ENCODE measurements at places on chromosomes 2 and 18.
A peak's percentile ranks its signal among the peaks of the same experiment; 100 is the strongest.

- no peak for DNase-seq
Observed at GRCh38 chr2:105571445-105571987, 172.7 kb upstream of the FHL2 start.

DNA sequence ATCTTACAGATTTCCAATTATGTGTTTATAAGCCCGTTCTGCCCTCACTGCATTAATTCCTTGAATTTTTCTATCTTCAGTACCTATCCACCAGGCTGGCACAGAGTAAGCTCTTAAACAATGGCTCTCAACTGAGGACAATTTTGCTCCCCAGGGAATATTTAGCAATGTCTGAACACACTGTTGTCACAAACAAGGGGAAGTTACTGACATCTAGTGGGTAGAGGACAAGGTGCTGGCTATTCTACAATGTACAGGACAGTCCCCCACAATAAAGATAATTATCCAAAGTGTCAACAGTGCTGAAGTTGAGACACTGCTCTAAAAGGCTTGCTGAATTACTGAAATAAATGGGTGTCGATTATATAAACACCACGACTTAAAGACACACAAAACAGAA is 5.0 kb downstream of the NDUFS1 start:
- no peak for DNase-seq

DNA sequence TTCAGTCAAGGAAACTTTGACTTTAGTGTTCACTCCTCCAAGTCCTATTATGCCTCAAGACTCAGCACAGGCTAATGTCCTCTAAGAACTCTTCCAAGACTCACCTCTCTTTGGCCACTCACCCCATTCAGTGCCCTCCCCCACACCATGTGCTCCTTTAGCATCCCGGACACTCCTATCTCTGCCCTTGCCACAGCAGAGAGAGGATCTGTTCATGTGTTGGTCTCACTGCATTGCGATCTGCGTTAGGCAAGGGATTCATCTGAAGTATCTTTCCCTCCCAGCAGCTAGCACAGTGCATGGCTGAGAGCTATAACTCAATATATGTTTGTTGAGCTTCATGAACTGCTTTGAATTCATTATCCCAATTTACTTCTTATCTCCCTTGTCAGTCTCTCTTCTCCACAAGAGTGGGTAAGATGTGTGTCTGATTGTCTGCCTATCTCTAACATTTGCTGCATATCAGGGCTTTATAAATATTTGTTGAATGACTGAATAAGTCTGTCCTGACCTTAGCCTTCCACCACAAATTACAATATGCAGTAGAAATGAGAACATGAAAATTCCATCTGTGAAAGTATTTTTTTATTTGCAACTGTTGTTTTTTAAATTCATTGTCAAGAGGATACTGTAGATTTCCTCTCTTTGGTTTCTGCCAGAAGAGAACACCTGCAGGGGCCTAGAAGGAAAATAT is 179.9 kb upstream of the NCKAP5 start:
- DNase-seq, result no peak

DNA sequence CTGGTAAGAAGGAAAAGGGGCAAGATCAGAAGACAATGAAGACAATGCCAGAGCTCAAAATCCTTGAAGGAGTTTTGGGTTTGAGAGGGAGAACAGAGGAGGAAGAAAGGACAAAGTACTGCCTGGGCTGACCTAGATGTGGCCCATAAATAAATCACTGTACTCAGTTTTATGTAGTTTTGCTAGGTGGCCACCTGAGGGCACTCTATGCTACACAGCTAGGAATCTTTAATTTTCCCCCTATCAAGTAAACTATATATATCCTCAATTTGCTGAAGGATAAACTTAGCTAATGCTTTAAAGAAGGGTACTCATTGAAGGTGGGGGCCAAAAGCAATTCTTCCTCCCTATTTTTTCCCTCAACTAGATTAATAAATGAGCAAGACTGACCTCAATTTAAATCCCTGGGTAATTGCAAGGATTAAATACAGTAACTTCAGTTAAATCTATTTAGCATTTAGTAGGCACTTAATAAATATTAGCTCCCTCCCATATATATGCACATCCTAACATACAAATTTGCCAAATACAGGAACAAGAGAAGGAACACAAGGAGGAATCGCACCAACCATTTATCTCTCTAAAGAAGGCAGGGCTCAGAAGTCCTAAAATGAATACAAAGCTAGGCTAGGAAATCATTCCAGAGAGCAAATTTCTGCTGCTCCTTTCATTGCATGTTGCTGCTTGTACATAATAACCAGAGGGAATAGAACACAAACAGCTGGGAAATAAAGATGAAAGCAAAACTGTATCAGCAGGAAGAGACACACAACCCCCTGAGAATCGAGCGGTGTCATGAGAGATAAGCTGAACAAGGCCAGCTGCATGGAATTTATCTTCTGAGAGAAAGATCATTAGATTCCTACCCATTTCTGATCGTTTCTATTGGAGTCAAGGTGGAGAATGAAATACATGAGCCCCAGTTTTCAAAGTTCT is 540.1 kb downstream of the NRXN1 start:
- DNase-seq, result peak; percentile 21

DNA sequence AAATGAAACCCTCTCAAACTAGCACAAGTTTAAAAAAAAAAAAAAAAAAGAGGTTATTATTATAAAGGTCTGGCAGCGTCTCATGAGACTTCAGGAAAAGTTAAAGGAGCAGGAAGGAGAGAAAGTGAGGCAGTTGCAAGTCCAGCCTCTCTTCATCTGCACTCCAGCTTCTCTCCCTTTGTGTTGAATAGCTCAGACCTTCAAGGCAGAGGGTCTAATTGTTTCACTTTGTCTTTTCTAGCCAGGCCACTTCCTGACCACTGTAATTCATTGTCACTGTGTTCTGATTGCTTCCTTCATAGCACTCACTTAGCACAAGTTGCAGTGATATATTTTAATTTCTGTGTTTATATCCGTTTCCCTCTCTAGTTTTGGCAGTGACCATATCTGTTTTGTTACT is 99.9 kb downstream of the SPATS2L start:
- DNase-seq, result no peak

- DNase-seq, result no peak
Observed at GRCh38 chr2:152611458-152612231, 105.6 kb downstream of the PRPF40A start.

GRCh38 chr2:191573216-191573615 is 104.7 kb upstream of the NABP1 start:
- DNase-seq, result no peak
